ENCODE measurements at places on chromosomes 5 and 9.

- no peak for DNase-seq
- no peaks in the 10 kb centered on the region for H3K4me1 ChIP-seq
- no peak overlapping the region for H3K27ac ChIP-seq
- H3K4me3 ChIP-seq = no peak overlapping the region
Measured at GRCh38 chr9:109733690-109734089, 46.3 kb upstream of the PALM2AKAP2 start.

DNA sequence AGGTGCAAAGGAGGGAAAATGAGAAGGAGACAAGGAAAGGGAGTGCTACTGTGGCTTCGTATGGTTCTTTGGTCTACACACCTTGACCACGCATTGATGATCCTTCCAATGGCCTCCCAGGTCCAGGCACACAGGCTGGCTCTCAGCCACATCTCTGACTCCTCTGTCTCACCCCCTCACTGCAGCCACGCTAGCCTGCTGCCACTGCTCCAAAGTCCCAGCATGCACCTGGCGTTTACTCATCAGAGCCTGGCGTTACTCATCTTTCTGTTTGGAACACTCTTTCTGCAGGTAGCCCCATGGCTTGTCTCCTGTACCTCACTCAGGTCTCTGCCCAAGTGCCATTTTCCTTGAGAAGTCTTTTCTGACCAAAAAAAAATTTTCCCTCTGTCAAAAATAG, 195.5 kb downstream of the SNCAIP start:
- H3K4me3 ChIP-seq = no peak overlapping the region
- no peaks in the 10 kb centered on the region for H3K36me3 ChIP-seq
- no peaks in the 10 kb centered on the region for H3K27me3 ChIP-seq
- no peak for DNase-seq

GRCh38 chr9:110640736-110641135, 27.9 kb upstream of the MUSK start:
- no peaks in the 10 kb centered on the region for H3K27me3 ChIP-seq
- DNase-seq = no peak
- H3K4me3 ChIP-seq = no peak overlapping the region
- H3K4me1 ChIP-seq = no peaks in the 10 kb centered on the region
- H3K36me3 ChIP-seq = no peaks in the 10 kb centered on the region
- no peak overlapping the region for H3K27ac ChIP-seq

GRCh38 chr5:14415698-14416074, 165.9 kb upstream of the OTULINL start:
- no peak overlapping the region for H3K4me3 ChIP-seq
- no peak overlapping the region for H3K27ac ChIP-seq
- H3K27me3 ChIP-seq = no peaks in the 10 kb centered on the region
- peaks cover 20% of the 10 kb centered on the region for H3K36me3 ChIP-seq
- DNase-seq = no peak

DNA sequence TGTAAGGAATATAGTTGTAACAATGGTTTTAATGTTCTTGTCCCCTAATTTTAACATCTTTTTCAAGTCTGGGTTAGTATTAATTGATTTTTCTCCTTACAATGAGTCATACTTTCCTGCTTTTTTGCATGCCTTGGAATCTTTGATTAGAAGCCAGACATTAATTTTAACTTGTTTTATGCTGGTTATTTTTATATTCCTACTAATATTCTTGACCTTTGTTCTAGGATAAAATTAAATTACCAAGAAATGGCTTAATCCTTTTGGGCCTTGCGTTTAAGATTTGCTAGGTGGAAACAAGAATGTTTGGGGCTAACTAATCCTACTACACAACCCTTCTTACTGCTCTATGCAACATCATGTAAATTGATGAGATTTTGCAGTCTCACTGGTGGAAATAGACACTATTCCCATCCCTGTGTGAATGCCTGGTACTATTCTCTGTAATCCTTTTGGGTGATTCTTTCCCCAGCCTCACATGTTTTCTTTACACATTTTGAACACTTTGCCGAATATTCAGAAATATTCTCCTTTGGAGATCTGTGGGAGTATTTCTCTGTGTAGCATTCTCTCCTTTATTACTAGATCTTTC, 47.2 kb downstream of the ZCCHC7 start:
- H3K36me3 ChIP-seq = peaks cover 13% of the 10 kb centered on the region
- no peaks in the 10 kb centered on the region for H3K27me3 ChIP-seq
- no peak overlapping the region for H3K27ac ChIP-seq
- no peak overlapping the region for H3K4me3 ChIP-seq
- H3K4me1 ChIP-seq = peaks cover 1% of the 10 kb centered on the region

- no peaks in the 10 kb centered on the region for H3K27me3 ChIP-seq
- H3K4me3 ChIP-seq = no peak overlapping the region
- peak overlapping the region; percentile 12 for H3K27ac ChIP-seq
- H3K36me3 ChIP-seq = peaks cover 4% of the 10 kb centered on the region
- DNase-seq = no peak
Measured at GRCh38 chr9:77820293-77820954, 172.3 kb upstream of the GNA14 start.

GRCh38 chr5:137960141-137960540, 70.9 kb downstream of the PKD2L2 start:
- no peak for DNase-seq
- H3K4me1 ChIP-seq = peaks cover 1% of the 10 kb centered on the region
- H3K36me3 ChIP-seq = peaks cover 18% of the 10 kb centered on the region
- H3K4me3 ChIP-seq = no peak overlapping the region
- H3K27ac ChIP-seq = no peak overlapping the region
- no peaks in the 10 kb centered on the region for H3K27me3 ChIP-seq

GRCh38 chr5:8756498-8757084, 789.3 kb downstream of the SEMA5A start:
- no peak overlapping the region for H3K4me3 ChIP-seq
- H3K27ac ChIP-seq = no peak overlapping the region
- DNase-seq = no peak
- no peaks in the 10 kb centered on the region for H3K36me3 ChIP-seq
- H3K4me1 ChIP-seq = no peaks in the 10 kb centered on the region

GRCh38 chr9:133454943-133455673, 4.7 kb upstream of the CACFD1 start:
- peaks cover 4% of the 10 kb centered on the region for H3K4me1 ChIP-seq
- no peak for DNase-seq
- no peaks in the 10 kb centered on the region for H3K36me3 ChIP-seq
- no peaks in the 10 kb centered on the region for H3K27me3 ChIP-seq

GRCh38 chr5:1832511-1833250, 31.5 kb downstream of the NDUFS6 start:
- no peak for DNase-seq
- H3K27me3 ChIP-seq = peaks cover 46% of the 10 kb centered on the region
- no peaks in the 10 kb centered on the region for H3K36me3 ChIP-seq
- H3K4me3 ChIP-seq = no peak overlapping the region
- H3K4me1 ChIP-seq = no peaks in the 10 kb centered on the region
- no peak overlapping the region for H3K27ac ChIP-seq

DNA sequence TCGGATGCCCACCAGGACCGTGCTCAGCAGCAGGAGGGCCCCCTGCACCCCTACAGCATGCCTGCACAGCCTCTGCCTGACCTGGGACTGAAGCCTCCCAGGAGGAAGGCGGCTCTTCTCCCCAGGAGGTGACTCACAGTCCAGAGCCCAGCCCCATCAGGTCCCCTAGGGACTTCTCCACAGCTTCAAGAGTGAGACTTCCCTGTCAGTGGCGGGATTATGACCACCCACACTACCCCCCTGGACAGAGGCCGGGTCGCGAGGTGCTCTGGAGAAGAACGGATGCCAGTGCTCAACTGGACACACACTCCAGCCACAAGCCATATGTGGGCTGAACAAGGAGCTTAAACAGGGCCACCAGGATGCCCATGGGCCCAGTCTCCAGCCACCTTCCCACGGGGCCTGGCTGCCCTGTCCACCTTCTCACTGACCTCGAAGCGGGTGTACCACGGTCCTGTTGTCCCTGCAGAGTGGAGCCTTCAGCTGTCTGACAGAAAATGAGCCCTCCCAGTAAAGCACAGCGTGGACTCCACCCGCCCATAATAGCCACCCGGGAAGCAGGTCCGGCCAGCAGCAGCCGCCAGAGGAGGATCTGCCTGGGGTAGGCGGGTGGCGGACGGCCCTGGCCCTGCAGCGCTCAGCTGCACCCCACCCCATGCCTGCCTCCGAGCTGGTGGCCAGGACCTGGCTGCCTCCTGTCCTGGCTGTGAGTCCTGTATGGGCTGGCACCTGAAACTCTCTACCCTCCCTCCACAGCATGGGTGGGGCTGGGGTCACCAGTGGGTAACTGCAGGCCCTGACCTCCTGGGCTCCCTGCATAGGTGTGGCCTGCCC, 54.7 kb downstream of the SEMA4D start:
- H3K4me3 ChIP-seq = no peak overlapping the region
- no peaks in the 10 kb centered on the region for H3K27me3 ChIP-seq
- no peak overlapping the region for H3K27ac ChIP-seq
- peaks cover 18% of the 10 kb centered on the region for H3K4me1 ChIP-seq

DNA sequence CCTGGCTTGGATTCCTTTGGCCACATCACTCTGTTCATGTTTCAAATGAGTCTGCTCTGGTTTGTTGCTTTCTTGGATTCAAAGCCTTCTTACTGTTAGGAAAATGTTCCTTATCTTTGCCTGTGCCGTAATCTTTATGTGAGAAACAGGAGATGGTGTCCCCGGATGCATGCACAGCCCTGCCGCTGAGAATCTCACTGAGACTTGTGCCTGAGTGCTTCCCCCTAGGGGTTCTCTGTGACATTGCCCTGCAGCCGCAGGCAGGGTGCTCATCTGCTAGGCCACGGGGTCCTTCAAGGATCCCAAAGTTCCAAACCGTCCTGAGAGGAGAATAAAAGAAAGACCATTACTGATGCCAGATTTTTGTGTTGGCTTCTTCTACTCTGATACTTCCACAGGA, 81.4 kb upstream of the ANKRD55 start:
- no peaks in the 10 kb centered on the region for H3K36me3 ChIP-seq
- no peak for DNase-seq
- peaks cover 28% of the 10 kb centered on the region for H3K27me3 ChIP-seq
- no peak overlapping the region for H3K27ac ChIP-seq
- peaks cover 18% of the 10 kb centered on the region for H3K4me1 ChIP-seq

DNA sequence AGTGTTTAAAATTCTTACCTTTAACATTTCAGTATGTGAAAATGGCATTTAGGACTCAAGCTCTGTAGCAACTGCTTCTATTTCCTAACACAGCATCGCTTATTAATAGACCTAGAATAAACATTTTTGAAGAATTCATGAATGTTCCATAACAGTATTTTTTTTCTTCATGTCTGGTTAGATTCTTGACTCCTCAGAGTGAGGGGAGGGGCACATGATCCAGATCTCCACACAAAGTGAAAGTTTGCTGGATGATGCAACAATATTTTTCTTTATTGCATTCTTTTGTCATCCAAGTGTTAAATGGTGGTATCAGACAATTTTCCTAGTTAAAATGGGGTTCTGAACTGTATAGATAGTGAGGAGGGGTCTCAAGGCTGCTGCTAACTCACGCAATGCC, 130.8 kb upstream of the MAN2A1 start:
- no peaks in the 10 kb centered on the region for H3K27me3 ChIP-seq
- DNase-seq = no peak
- H3K4me1 ChIP-seq = no peaks in the 10 kb centered on the region

GRCh38 chr5:141880961-141881801, 3.0 kb upstream of the PCDH1 start:
- H3K4me3 ChIP-seq = no peak overlapping the region
- H3K27ac ChIP-seq = no peak overlapping the region
- DNase-seq = no peak
- no peaks in the 10 kb centered on the region for H3K36me3 ChIP-seq

DNA sequence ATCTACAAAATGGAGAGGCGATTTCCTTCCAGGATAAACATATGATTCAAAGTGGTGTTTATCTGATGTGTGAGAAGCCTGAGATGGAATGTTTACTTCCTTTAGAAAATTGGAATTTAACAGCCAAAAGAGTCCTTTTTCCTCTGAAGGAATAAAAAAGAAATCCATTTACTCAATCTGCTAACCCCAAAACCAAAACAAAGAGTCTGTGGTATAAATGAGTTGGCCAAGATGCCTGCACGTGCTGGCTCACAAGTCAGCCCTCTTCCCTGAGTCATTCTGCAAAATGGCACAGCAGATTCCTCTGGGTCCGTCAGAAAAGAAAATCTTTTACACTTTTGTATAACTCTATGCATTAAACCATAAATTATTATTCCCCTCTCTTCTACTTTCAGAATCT, 60.8 kb downstream of the EBF1 start:
- H3K27me3 ChIP-seq = peaks cover 8% of the 10 kb centered on the region
- no peaks in the 10 kb centered on the region for H3K36me3 ChIP-seq
- no peak for DNase-seq
- H3K27ac ChIP-seq = no peak overlapping the region
- no peak overlapping the region for H3K4me3 ChIP-seq

- DNase-seq = no peak
- H3K4me1 ChIP-seq = peaks cover 6% of the 10 kb centered on the region
- no peaks in the 10 kb centered on the region for H3K36me3 ChIP-seq
- H3K4me3 ChIP-seq = no peak overlapping the region
Measured at GRCh38 chr5:100691548-100691947, 156.4 kb downstream of the FAM174A start.

DNA sequence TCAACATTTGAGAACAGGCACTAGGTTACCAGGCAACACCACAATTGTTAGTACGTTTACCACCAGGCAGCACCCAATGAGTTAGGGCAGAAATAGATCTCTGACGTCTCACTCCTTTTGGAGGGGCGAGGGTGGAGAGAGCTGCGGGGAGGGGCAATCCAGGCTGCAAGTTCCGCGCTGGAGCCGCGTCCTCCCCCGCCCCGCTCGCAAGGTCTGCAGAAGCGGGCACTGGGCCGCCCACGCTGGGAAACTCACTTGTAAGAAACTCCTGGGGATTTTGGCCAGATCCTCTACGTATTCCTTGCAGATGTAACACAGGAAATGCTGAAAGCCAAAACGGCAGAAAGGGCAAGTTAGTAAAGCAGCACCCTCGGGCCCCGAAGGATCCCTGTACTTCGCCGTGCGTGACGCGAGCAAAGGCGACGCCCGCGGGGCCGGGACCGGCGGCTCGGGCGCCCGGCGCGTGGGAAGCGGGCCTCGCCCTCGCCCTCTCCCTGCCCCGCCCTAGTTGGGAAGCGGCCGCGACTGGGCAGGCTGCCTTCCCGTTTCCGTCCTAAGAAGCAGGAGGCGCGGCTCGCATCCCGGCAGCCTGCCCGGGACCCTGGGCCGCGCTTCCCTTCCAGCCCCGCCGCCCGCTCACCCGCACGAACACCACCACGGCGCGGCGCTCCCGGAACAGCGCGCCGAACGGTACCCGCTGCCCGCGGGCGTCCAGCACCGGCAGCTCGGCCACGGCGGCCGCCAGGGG, 493 bp downstream of the PRXL2C start:
- peaks cover 3% of the 10 kb centered on the region for H3K36me3 ChIP-seq
- peak overlapping the region; percentile 84 for H3K4me3 ChIP-seq
- peak overlapping the region; percentile 95 for H3K27ac ChIP-seq
- DNase-seq = peak; percentile 56
- H3K4me1 ChIP-seq = peaks cover 4% of the 10 kb centered on the region

- DNase-seq = no peak
- no peak overlapping the region for H3K27ac ChIP-seq
- no peak overlapping the region for H3K4me3 ChIP-seq
- no peaks in the 10 kb centered on the region for H3K36me3 ChIP-seq
- H3K27me3 ChIP-seq = no peaks in the 10 kb centered on the region
Measured at GRCh38 chr5:89457411-89458331, 574.7 kb upstream of the MEF2C start.

Measured in progenitor cell of endocrine pancreas (in vitro differentiated cells).